ENCODE measurements at places on chromosomes 11 and 22. TPM values are rescaled to one million over a fixed set of nuclear protein-coding genes. Genes with fewer than 3 reads are reported as not detected.

APOL5 gene
- not detected for polyA plus RNA-seq

PAMR1 gene
- 4.3 TPM for polyA plus RNA-seq

EHF gene
- 24.6 TPM for polyA plus RNA-seq

SH3BP1 gene
- polyA plus RNA-seq: 27.1 TPM

SSTR3 gene
- 0.75 TPM for polyA plus RNA-seq

DPP3 gene
- 24.3 TPM for polyA plus RNA-seq

OR8G1 gene
- not detected for polyA plus RNA-seq

FXYD6 gene
- polyA plus RNA-seq: 114 TPM

ADAMTS8 gene
- 2.5 TPM for polyA plus RNA-seq

STT3A gene
- polyA plus RNA-seq: 224 TPM

SHISAL1 gene
- 2.3 TPM for polyA plus RNA-seq

KRTAP5-8 gene
- 1.3 TPM for polyA plus RNA-seq

LAYN gene
- 7.3 TPM for polyA plus RNA-seq

MAPK8IP2 gene
- polyA plus RNA-seq: 0.83 TPM

AIP gene
- 51.8 TPM for polyA plus RNA-seq

UPK3A gene
- 1.5 TPM for polyA plus RNA-seq

DAGLA gene
- 3.2 TPM for polyA plus RNA-seq

RCOR2 gene
- polyA plus RNA-seq: 12.2 TPM

PIM3 gene
- 12.3 TPM for polyA plus RNA-seq

POTEH gene
- not detected for polyA plus RNA-seq
